Muscle of leg (tissue), 16 donors: ENCODE measurements at places on chromosomes 2 and 18. TPM values are rescaled to one million over a fixed set of nuclear protein-coding genes. Genes with fewer than 3 reads are reported as not detected.

The XDH gene
- under 0.01 TPM for total RNA-seq

The ABHD1 gene
- 0.09 TPM for total RNA-seq

The SGPP2 gene
- not detected for total RNA-seq

The WNT6 gene
- total RNA-seq = 0.09 TPM

The NR4A2 gene
- 1.0 TPM for total RNA-seq

The HTR2B gene
- 0.22 TPM for total RNA-seq

The ANKRD62 gene
- total RNA-seq = not detected
